ENCODE measurements at places on chromosomes 12 and 14.

DNA sequence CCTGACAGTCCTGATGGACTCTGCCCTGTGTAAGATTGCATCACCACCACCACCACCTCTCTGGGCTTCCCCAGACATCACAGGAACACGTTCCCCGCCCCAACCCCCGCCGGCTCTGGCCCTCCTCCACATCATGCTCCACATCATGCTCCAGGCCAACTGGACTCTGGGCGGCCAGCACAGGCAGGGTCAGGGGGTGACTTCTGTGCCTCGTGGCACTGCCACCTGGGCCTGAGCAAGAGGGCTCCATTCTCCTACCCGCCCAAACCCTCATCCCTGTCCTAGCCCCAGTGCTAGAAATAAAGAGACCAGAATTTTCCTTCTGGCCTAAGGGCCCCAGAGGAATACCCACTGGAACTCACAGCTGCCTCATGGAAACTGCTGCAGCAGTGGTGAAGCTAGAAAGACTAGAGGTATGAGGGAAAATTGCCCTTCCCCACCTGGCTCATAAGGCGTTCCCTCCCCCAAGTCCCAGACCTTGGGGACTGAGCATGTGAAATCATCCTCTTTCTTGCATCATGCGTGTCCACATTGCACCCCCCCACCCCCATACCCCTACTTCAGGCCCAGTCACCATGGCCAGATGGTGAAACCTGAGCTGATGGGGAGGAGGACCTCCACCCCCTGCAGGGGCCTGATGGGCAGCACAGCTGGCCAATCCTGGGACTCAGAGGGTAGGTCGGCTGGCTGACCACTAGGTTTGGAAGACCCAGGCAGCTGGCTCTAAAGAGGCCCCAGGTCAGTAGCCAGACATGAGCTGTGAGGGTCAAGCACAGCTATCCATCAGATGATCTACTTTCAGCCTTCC, at the start of gene INHBE:
Gene INHBE, plus strand, starts transcription at position 742 of the 808 bp plus-strand sequence. CDS start 230 bp downstream, outside the sequence.
- no peak for DNase-seq

GRCh38 chr14:91246051-91246852, 1.7 kb upstream of the GPR68 start:
- DNase-seq: no peak

- no peak for DNase-seq
Measured at GRCh38 chr12:54036620-54037359, 3.9 kb downstream of the HOXC5 start.

- DNase-seq: no peak
Measured at GRCh38 chr14:96754845-96755184, 42.4 kb upstream of the VRK1 start.

- no peak for DNase-seq
Measured at GRCh38 chr12:5267603-5268423, 164.1 kb upstream of the NTF3 start.

GRCh38 chr12:53221203-53222080, 10.6 kb downstream of the RARG start:
- no peak for DNase-seq

GRCh38 chr12:68294251-68294650, 37.9 kb downstream of the MDM1 start:
- DNase-seq: no peak

- no peak for DNase-seq
Measured at GRCh38 chr14:72894323-72894622, 372 bp upstream of the DPF3 start.

- no peak for DNase-seq
Measured at GRCh38 chr12:40012711-40013110, 93.2 kb downstream of the SLC2A13 start.

DNA sequence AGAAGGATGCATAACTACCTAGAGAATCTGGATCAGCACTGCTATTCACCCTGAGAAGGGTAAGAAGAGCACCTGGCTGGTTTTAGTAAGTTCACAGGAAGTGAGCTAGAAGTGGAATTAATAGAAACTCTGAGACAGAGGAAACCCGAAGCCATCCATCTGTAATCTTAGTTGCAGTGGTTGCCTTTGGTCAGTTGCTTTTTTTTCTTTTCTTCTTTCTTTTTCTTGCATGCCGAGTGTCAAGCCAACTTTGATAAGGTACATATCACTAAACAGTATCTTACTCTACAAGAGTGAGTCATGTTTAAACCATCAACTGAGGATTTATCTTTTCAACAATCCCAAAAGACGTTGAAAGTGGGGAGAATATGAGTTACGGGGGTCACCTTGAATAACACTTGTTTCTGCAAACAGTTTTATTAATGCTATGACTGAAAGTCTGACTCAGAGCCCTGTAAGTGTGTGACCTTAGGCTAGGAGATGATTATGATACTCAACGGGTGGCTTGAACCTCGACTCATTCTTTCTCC, 26.7 kb downstream of the C12orf75 start:
- DNase-seq: no peak

DNA sequence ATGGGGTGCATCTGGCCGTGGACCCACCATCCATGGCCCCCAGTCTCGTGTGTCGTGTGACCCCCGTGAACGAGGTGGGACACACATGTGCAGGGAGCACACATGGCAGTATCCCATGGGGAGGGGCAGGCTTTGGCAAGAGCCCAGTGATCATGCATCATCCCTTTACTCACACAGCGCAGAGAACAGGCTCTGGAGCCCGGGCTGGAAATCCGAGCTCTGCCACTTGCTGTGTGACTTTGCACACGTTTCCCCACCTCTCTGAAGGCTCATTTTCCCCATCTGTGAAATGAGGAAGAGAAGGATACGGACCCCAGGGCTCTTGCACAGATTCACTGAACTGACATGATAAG, 119.9 kb downstream of the PHETA1 start:
- no peak for DNase-seq

DNA sequence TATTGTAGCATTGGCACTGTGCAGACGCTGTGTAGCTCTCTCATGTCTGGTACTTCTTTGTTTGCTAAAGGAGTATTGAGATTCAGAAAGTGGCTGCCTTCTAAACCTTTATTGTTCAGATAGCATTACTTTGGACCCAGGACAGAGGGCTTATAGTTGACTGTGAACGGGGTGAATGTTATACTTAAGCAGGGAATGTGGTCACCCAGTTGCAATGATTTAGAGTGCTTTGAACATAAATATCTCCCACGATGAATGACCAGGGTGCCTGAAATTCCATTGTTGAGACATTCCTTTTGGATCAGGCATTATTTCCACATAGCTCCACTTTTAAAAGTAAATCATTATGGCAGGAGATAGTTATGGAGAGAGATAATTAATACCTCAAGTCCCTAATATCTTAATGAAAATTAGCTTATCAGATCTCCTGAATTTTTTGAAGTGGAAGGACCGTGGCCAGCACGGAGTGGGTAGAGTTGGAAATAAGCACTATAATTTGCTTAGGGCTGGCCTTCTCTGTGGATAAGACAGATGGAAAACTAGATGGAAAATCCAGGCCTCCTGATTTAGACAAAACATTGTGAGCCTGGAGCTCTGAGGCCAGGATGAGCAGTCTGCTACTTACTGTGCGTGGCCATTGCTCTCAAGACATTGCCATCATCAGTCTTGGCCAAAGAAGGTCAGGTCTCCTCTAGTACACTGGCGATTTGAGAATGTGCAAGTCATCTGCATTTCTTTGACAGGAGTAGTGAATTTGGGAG, 114.5 kb downstream of the ETV6 start:
- no peak for DNase-seq

DNA sequence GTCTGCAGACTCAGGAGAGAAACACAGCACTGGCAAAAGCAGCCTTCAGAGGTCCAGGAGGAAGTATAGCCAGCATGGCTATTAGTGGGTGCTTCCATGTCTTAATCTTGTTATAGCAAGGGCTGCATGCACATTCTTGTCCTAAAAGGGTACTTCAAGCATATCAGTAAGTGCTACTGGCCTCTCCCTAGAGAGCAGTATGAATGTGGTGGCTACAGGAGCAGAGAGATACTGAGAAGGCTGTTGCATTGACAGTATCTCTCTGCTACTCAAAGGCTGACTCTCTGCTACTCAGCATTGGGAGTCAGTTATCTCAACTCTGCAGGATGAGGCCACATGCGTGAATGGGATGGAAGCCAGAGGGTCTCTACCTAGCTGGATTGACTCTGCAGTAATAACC, 2.0 kb downstream of the GARIN6 start:
- DNase-seq: no peak

GRCh38 chr12:3332188-3332587, 158.8 kb upstream of the PRMT8 start:
- DNase-seq: no peak

- no peak for DNase-seq
Measured at GRCh38 chr12:67484791-67485480, 163.6 kb upstream of the DYRK2 start.

GRCh38 chr12:31724557-31724956, 4.3 kb downstream of the AMN1 start:
- no peak for DNase-seq

- DNase-seq: peak; percentile 30
Measured at GRCh38 chr14:100078997-100079725, 13.9 kb downstream of the EVL start.

DNA sequence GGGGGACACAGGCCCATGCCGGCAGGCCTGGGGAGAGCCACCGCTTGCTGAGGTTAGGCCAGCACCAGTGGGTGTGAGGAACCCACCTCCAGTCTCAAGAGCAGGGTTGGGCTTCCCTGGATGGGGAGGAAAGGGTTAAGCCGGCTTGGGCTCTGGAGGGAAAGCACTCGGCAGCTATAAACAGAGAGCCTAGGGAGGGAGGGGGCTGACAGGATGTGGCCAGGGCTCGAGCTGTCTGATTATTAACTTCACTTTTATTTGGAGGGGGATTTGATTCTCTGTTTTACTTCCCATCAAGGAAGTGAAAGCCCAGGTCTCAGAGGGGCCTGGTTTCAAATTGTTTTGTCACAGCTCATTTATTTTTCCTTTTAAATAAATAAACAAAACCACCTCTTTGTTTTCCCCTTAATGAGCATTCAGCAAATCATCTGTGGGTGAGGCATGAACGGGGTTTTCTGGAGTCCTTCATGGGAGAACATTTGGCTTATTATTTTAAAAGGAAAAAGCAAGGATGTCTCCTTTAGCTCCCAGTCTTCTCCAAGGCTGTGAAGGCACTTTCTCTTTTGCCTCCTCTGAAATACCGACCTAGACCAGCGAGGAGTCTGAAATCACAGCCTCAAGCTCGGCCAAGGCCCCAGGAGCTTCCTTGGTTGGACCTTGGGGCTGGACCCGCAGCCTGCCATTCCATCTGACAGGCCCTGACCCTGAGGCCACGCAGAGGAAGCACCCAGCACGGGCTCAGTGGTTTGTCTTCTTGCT, 21.9 kb upstream of the ZFP36L1 start:
- peak; percentile 35 for DNase-seq

DNA sequence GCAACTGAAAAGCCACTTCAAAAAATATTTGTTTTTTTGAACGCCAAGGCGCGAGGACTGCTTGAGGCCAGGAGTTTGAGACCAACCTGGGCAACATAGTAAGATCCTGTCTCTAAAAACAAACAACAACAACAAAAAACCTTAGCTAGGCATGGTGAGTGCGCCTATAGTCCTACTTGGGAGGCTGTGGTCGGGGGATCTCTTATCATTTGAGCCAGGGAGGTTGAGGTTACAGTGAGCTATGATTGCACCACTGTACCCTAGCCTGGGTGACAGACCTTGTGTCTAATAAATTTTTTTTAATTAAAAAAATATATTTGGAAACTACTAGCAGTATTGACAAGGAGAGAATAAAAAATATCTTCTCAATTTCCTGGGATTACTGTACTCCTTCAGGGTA, 113.1 kb downstream of the TRAFD1 start:
- DNase-seq: no peak

GRCh38 chr12:111991946-111992345, 21.0 kb downstream of the TMEM116 start:
- no peak for DNase-seq

DNA sequence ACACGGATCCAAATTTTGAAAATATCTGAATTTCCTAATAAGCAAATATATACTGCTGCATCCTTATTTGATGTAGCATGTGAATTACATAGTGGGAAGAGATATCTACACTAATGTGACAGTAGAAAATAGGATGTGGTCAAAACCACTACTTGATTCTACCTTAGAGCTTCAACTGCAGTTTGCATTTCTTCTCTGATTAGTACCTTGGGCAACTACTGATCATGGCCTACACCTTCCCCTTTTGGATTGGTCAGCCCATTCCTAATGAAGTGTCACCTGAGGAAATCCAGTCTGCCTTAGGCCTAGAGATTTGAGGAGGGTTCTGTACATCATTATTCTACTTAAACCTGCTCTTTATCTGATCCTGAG, 10.7 kb downstream of the LLPH start:
- no peak for DNase-seq

GRCh38 chr12:98504368-98504617, 11.1 kb upstream of the TMPO start:
- DNase-seq: no peak
